ENCODE measurements at places on chromosomes 3 and 15. TPM values are rescaled to one million over a fixed set of nuclear protein-coding genes. Genes with fewer than 3 reads are reported as not detected.

Gene FAM174B
- 6.0 TPM for total RNA-seq

Gene TMC3
- total RNA-seq, result not detected

Gene TMIE
- 1.6 TPM for total RNA-seq

Gene CHRNA3
- not detected for total RNA-seq

Gene RETNLB
- not detected for total RNA-seq

Gene KLHL6
- 41.2 TPM for total RNA-seq

Gene ROBO1
- total RNA-seq, result 0.62 TPM

Gene GUCA1C
- not detected for total RNA-seq

Gene GABRR3
- total RNA-seq, result not detected

Gene AGTR1
- not detected for total RNA-seq

Gene IL20RB
- 1.6 TPM for total RNA-seq

Gene GOLGA6L7
- total RNA-seq, result not detected

Gene MYO5C
- 2.4 TPM for total RNA-seq

Gene SLC2A2
- total RNA-seq, result not detected

Gene SLITRK3
- total RNA-seq, result not detected

Gene IGF2BP2
- total RNA-seq, result not detected

Gene CYP11A1
- total RNA-seq, result not detected

Gene IL1RAP
- total RNA-seq, result 7.2 TPM

Measured in activated CD4-positive, alpha-beta T cell treated with anti-CD3 and anti-CD28 coated beads, Interleukin-2, amount 10 ng/mL, durations not matched to agents 7 days and 5 days (primary cell).